GM12878 (cell line): ENCODE measurements at places on chromosomes 5 and 9. TPM values are rescaled to one million over a fixed set of nuclear protein-coding genes. Genes with fewer than 3 reads are reported as not detected.

PCDHGA11 gene
- total RNA-seq: 3.4 TPM in 2 replicates

DNA sequence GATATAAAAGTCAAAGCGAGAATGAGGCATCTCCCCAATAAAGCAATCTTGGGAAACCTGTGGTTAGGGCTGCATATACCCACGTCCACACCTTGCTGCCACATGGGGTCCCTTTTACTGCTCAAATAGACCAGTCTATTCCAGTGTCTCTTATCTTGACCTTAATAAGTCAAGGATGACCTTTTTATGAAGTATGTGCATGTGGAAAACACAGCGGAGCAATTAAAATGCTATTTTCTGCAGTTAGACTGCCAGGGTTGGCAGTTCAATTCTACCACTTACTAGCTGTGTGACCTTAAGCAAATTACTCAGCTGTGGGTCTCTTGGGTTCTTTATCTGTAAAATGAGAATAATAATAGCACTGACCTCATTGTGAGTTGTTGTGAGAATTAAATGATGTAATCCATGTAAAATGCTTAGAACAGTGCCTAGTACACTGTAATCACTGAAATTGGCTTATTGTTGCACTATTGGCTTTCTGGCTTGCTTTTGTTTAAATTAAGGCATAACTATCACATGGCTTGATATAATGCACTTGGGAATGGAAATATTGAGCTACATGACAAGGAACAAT lies 67.8 kb upstream of the HSPB3 start:
- no peaks in the 10 kb centered on the region for H3K27me3 ChIP-seq
- no peak overlapping the region for H3K4me3 ChIP-seq
- no peaks in the 10 kb centered on the region for H3K36me3 ChIP-seq
- H3K4me1 ChIP-seq: no peaks in the 10 kb centered on the region

DNA sequence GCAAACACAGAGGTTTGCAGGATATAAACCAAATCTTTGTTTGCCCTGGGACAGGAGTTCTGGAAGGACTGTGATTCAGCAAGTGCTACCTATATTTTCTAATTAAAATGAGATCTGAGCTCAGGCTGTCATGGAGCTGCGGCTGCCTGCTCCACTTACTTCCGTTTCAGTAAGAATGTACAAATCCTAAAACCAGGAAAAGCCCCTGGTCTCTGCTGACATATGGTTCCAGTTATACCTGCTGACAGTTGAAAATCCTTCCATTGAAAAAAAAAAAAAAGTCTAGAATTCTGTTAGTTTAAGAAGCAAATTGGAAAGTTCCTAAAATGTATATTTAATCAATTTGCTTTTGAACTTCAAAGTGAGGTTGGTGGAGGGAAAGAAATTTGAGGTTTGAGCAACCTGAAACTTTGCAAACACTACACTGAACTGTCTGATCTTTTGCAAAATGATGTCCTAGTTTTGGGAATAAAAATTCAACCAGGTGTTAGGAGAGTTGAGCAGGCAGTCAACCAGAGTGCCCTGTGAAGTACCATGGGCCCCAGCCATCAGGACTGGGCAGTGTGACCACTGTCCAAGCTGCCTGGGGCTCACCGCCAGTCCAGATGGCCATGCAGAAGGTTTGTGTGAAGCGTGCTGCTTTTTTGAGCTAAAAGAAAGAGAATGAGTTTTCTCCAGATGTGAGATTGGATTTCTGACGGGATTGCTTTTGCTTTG lies 50.6 kb downstream of the SHB start:
- H3K4me3 ChIP-seq: no peak overlapping the region
- no peak overlapping the region for H3K27ac ChIP-seq
- H3K36me3 ChIP-seq: no peaks in the 10 kb centered on the region; the same call in 1 of the 2 replicates
- no peaks in the 10 kb centered on the region for H3K4me1 ChIP-seq

- H3K36me3 ChIP-seq: no peaks in the 10 kb centered on the region
- DNase-seq: no peak
- H3K4me3 ChIP-seq: no peak overlapping the region
- no peak overlapping the region for H3K27ac ChIP-seq
- H3K4me1 ChIP-seq: peaks cover 26% of the 10 kb centered on the region
- H3K27me3 ChIP-seq: no peaks in the 10 kb centered on the region
These were observed 17.8 kb downstream of the NOTCH1 start for GRCh38 chr9:136527721-136528710.

DNA sequence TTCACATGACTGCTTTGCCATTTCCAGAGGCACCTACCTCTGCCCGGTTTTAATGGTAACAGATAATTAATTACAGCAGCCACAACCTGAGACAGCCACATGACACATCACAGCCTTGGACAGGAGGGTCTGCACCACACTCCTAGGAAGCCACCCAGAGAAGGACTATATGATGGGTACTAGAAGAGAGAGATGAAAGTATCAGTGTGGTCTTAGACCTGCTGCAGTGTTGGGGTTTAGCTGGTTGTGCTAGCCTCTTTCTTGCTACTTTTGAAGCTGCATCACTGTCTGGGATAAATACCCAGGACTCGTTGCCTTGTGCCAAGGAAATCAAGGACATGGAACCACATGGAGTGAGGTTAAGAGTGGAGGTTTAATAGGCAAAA lies 266.4 kb downstream of the ICE1 start:
- H3K4me1 ChIP-seq: no peaks in the 10 kb centered on the region
- DNase-seq: no peak
- no peak overlapping the region for H3K4me3 ChIP-seq
- no peak overlapping the region for H3K27ac ChIP-seq
- no peaks in the 10 kb centered on the region for H3K27me3 ChIP-seq
- H3K36me3 ChIP-seq: no peaks in the 10 kb centered on the region

- H3K4me3 ChIP-seq: no peak overlapping the region
- no peaks in the 10 kb centered on the region for H3K4me1 ChIP-seq
- H3K27me3 ChIP-seq: no peaks in the 10 kb centered on the region
- H3K27ac ChIP-seq: no peak overlapping the region
- DNase-seq: no peak
- no peaks in the 10 kb centered on the region for H3K36me3 ChIP-seq
These were observed 134.9 kb upstream of the PANK3 start for GRCh38 chr5:168714046-168714445.

DNA sequence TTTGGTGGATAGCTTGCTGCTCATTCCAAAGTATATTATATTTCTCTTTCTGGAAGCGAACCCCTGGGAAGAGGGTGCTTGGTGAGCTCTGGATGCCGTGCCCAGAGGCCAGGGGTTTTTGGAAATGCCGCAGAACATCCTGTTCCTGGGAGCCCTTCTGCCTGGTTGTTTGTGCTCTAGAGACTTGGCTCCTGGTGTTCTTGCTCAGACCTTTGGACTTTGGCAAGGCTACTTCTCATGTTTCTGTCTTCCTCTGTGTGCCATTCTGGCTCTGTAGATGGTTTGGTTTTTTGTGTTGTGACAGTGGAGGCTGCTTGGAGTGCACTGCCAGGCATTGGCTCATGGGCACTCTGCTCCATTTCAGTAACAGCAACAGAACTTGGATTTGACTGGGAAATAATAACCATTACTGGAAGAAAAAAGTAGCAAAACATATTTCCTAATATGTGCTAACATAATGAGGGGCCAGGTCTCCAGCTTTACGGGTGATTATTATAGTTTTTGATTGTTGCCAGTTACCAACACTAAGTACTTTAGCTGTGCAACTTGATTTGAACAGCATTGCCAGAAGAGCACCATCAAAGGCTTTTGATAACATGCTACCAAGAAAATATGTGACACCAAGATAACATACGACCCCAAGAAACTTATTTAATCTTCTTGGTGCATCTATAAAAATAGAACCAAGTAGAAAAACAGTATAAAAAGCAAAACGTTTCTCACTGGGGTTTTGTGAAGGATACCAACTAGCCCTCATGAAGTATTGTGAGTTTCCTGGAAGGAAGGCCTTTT lies 94.2 kb downstream of the PCSK1 start:
- H3K27me3 ChIP-seq: no peaks in the 10 kb centered on the region
- H3K27ac ChIP-seq: no peak overlapping the region
- H3K36me3 ChIP-seq: no peaks in the 10 kb centered on the region
- H3K4me3 ChIP-seq: no peak overlapping the region
- DNase-seq: no peak

DNA sequence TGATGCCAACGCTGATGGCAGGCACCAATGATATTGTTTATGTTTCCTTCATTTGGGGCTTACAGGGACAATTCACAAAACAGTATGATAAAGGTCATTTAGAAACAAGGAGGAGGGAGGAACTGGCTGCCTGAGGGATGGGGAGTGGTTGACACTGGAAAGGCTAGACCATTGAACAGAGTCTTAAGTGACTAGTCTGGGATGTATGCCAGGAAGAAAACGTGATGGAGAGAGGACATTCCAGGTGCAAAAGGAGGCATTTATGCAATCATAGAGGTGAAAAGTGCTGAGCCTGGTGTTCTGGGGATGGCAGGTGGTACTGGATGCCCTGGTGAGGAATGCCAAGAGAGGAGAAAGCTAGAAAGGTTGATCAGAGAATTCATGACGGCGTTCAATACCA lies 153.4 kb downstream of the ZNF462 start:
- H3K27ac ChIP-seq: no peak overlapping the region
- no peak for DNase-seq
- H3K4me3 ChIP-seq: no peak overlapping the region
- H3K27me3 ChIP-seq: no peaks in the 10 kb centered on the region

GRCh38 chr5:125026867-125027731 lies 280.7 kb upstream of the ZNF608 start:
- H3K4me1 ChIP-seq: no peaks in the 10 kb centered on the region
- H3K27ac ChIP-seq: no peak overlapping the region
- H3K27me3 ChIP-seq: no peaks in the 10 kb centered on the region
- DNase-seq: no peak
- no peaks in the 10 kb centered on the region for H3K36me3 ChIP-seq

SYK gene
- total RNA-seq: 128 and 135 TPM in 2 replicates

DNA sequence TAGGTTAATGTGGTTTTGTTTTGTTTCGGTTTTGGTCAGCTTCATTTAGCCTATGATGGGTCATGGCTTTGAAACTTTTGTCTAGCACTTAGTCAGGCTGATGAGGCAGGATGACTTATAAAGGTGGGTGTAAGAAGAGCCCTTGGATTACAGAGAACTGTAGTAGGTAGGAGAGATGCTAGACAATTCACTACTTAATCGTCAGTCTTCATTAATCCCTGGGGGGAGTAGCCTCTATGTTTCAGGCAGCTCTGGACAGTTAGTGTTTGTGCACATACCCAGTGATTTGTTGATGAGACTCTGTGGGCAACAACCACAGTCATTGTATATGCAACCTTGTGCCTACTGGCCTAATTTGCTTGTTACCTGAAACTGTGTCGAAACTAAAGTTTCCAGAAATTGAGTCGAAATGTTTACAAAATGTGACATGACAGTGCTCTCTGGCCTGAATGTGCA lies 113.3 kb downstream of the MTREX start:
- peaks cover 18% of the 10 kb centered on the region for H3K36me3 ChIP-seq
- no peak overlapping the region for H3K27ac ChIP-seq
- peak; percentile 15 for DNase-seq
- H3K4me1 ChIP-seq: peaks cover 9% of the 10 kb centered on the region; the same call in 1 of the 2 replicates
- H3K27me3 ChIP-seq: no peaks in the 10 kb centered on the region

NDUFS6 gene
- 56.4 and 57.5 TPM in 2 replicates for total RNA-seq

SHISAL2B gene
- total RNA-seq: not detected in 2 replicates

- H3K27me3 ChIP-seq: no peaks in the 10 kb centered on the region
- no peaks in the 10 kb centered on the region for H3K36me3 ChIP-seq
- H3K27ac ChIP-seq: no peak overlapping the region
These were observed 62.4 kb downstream of the ZNF354C start for GRCh38 chr5:179122411-179123108.

GRCh38 chr5:147065071-147065470 lies 169.8 kb upstream of the STK32A start:
- H3K27ac ChIP-seq: no peak overlapping the region
- no peak overlapping the region for H3K4me3 ChIP-seq
- no peak for DNase-seq
- no peaks in the 10 kb centered on the region for H3K36me3 ChIP-seq
- H3K27me3 ChIP-seq: no peaks in the 10 kb centered on the region

GMCL2 gene
- total RNA-seq: not detected in 2 replicates

GRCh38 chr5:109823597-109823996 lies 133.9 kb downstream of the MAN2A1 start:
- H3K27ac ChIP-seq: no peak overlapping the region
- H3K4me3 ChIP-seq: no peak overlapping the region
- no peak for DNase-seq
- no peaks in the 10 kb centered on the region for H3K27me3 ChIP-seq

STC2 gene
- total RNA-seq: 3.5 and 3.7 TPM in 2 replicates
